ENCODE measurements at places on chromosomes 2 and 18.

GRCh38 chr2:97796465-97797126 lies 83.2 kb downstream of the ZAP70 start:
- DNase-seq, result no peak

- DNase-seq, result no peak
These were observed 398.0 kb downstream of the CPS1 start for GRCh38 chr2:210954386-210954907.

GRCh38 chr2:109407276-109408042 lies 206.3 kb downstream of the SEPTIN10 start:
- DNase-seq, result no peak

DNA sequence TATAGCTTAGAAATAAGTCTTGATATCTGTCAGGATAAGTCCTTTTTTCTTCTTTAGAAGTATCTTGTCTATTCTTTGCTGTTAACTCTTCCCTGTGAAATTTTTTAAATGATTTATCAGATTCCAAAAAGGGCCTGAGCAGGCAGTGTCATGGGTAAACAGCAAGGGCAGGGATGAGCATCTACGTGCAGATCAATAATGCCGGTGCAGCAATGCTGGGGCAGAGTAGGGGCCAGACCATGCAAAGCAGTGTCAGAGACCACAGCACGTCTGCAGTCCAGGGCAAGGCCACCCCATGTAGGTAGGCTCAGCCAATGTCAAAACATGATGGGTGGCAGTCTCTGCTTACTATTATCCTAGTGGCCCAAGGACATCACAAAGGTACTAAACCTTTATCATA lies 182.2 kb downstream of the TMEM247 start:
- DNase-seq, result no peak

DNA sequence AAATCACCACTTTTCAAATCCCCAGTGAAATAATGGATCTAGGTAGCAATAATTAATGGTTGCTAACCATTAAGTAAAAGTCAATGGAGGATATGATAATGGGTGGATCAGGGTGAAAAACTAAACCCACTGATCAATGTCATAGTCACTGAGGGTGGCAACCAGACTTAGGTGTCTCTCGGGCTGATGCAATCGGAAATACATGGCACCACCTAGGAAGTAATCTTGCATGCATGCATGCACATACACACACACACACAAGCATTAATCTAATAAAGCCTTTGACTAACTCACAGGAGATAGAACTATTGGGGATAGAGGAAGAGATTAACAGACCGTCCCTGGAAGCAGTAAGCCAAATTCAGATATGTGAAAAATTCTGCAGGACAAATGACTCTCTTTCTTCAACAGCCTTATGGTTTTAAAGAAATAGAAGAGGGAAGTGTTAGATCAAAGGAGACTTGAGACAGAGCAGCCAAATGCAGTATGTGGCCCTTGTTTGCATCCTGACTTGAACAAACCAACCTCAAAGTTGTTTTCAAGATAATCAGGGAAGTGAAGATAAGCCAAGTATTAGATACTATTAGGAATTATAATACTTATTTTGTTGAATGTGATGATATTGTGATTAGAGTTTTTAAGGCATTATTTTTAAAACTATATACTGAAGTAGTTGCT lies 186.0 kb upstream of the RMP24 start:
- no peak for DNase-seq

- DNase-seq, result no peak
These were observed 536.9 kb downstream of the TMX3 start for GRCh38 chr18:68177807-68178702.

Data from C1 segment of cervical spinal cord (tissue), 14 donors.